ENCODE measurements at places on chromosomes 12 and 14. TPM values are rescaled to one million over a fixed set of nuclear protein-coding genes. Genes with fewer than 3 reads are reported as not detected.
A peak's percentile ranks its signal among the peaks of the same experiment; 100 is the strongest.

Gene CCDC88C
- total RNA-seq = 87.8 TPM

GRCh38 chr14:22794551-22794951 is 20.7 kb downstream of the SLC7A7 start:
- H3K36me3 ChIP-seq = no peaks in the 10 kb centered on the region
- H3K4me1 ChIP-seq = peaks cover 6% of the 10 kb centered on the region
- no peak overlapping the region for H3K4me3 ChIP-seq
- H3K27ac ChIP-seq = no peak overlapping the region
- H3K27me3 ChIP-seq = peaks cover 23% of the 10 kb centered on the region
- DNase-seq = no peak

DNA sequence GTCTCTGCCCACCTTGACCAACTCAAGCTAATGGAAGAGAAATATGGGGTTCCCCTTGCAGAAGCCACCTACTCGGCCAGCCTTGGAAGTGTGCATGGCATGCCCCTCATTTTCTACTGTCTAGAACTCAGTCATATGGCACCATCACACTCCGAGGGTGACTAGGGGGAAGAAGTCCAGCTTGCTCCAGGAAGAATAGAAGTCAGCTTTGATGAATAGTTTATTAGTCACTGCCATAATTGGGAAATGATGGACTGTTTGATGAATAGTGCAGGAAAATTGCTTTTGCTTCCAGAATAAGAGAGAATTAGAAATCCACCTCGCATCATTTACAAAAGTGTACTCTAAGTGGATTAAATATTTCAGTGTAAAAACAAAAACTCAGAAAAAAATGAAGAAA is 1030.6 kb downstream of the VRK1 start:
- H3K4me1 ChIP-seq = peaks cover 3% of the 10 kb centered on the region
- peaks cover 7% of the 10 kb centered on the region for H3K36me3 ChIP-seq
- DNase-seq = no peak

DNA sequence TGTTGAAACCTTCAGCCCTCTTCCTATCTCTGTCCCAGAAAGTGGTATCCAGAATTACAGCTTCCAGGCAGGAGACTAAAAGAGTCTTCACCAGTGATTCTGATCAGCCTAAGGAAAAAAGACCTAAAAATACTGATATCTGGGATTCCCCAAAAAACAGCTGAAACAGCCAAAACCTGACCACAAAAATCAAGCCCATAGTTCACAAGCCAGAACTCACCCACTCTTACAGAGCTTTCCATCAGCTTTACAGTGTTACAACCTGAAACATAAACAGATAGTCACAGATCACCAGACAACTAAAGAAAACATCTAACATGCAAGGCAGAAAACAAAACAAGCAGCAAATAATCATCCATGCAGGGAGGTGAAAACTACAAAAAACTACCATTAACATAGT is 26.0 kb upstream of the TSPAN8 start:
- DNase-seq = no peak
- H3K27ac ChIP-seq = no peak overlapping the region
- H3K27me3 ChIP-seq = no peaks in the 10 kb centered on the region
- no peaks in the 10 kb centered on the region for H3K36me3 ChIP-seq
- H3K4me1 ChIP-seq = peaks cover 4% of the 10 kb centered on the region

- H3K4me3 ChIP-seq = no peak overlapping the region
- no peaks in the 10 kb centered on the region for H3K36me3 ChIP-seq
- DNase-seq = no peak
- no peaks in the 10 kb centered on the region for H3K27me3 ChIP-seq
- no peak overlapping the region for H3K27ac ChIP-seq
Measured at GRCh38 chr12:25840678-25841465, 117.6 kb upstream of the RASSF8 start.

Gene ATL1
- total RNA-seq = 0.81 TPM

Gene IFT81
- total RNA-seq = 1.8 TPM

Gene EIF4B
- total RNA-seq = 814 TPM

DNA sequence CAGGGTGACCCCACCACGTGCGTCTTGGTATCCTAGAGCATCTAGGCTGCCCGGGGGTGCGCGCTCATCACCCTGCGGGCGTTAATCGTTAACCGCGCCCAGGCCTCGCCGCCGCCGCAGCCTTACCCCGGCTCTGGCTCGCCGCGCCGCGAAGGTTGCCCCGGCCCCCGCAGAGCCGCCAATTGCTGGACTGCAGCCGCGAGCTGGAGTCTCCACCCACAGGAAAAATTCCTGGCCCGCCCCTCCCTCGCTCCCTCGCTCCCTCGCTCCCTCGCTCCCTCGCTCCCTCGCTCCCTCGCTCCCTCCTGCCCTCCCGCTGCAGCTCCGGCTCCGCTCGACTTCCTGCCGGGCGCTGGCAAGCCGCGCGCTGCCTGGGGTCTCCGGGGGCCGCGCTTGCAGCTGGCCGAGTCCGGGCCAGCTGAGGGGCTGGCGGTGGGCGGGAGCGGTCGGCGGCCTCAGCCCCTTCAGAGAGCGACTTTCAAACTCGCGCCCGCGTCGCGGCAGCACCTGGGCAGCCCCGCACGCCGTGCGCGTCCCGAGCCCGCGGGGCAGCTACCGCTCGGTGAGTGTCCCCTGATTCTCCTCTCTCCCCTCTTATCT is at the start of gene PLEKHG3:
PLEKHG3 (plus strand) TSS at position 282 of the 600 bp plus-strand sequence. CDS start 23,208 bp downstream, outside the sequence.
- no peaks in the 10 kb centered on the region for H3K36me3 ChIP-seq
- peak within 1 kb of the TSS; percentile 64 for H3K4me3 ChIP-seq
- peak within 1 kb of the TSS; percentile 7 for H3K27ac ChIP-seq
- H3K4me1 ChIP-seq = peaks cover 26% of the 10 kb centered on the region
- peaks cover 66% of the 10 kb centered on the region for H3K27me3 ChIP-seq

- no peak for DNase-seq
- no peaks in the 10 kb centered on the region for H3K4me1 ChIP-seq
- H3K4me3 ChIP-seq = no peak overlapping the region
- H3K36me3 ChIP-seq = no peaks in the 10 kb centered on the region
- peaks cover 1% of the 10 kb centered on the region for H3K27me3 ChIP-seq
Measured at GRCh38 chr12:94813314-94813713, 163.0 kb upstream of the TMCC3 start.

GRCh38 chr12:1880876-1881275 is 37.6 kb downstream of the CACNA2D4 start:
- no peak for DNase-seq
- no peaks in the 10 kb centered on the region for H3K36me3 ChIP-seq
- no peak overlapping the region for H3K4me3 ChIP-seq
- H3K27ac ChIP-seq = no peak overlapping the region
- H3K4me1 ChIP-seq = no peaks in the 10 kb centered on the region

DNA sequence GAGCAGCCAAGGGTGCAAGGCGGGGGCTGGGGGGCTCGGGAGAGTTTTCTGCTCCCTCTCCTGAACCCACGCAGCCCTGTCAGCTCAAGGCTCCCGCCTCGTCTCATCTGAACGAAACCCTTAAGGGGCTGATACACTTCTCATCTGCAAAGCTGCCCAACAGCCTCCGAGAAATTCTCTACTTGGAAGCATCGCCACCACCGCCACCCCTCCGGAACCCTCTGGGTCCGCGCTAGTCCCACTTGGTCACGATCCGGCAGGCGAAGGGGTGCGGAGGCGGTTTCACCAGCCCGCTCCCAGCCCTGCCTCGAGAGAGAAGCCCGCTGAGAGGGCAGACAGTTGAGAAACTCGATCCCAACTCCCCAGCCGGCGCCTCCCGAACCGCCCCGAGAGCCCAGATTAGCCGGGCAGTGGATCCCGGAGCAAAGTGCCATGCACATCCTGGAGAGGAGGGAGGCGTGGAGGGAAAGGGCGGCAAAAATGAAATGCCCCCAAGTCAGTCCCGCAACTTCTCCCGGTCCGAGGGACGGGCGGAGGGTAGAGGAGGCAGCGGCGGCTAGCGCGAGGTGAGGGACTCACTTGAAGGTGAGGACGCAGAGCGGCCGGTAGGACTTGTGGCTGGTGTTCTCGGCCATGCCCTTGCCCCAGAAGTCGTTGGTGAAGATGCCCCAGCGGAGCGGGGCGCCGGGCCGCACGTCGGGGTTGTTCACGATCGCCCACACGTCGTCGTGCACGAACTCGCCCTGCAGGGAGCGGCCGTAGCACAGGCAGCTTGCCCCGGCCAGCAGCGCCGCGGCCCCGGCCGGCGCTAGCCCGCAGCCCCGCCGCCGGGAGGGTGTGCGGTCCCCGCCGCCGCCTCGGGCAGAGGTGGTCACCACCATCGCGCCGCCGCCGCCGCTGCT is 620 bp downstream of the TMTC1 start:
- H3K36me3 ChIP-seq = no peaks in the 10 kb centered on the region
- DNase-seq = peak; percentile 3
- no peak overlapping the region for H3K27ac ChIP-seq
- peaks cover 6% of the 10 kb centered on the region for H3K4me1 ChIP-seq
- H3K4me3 ChIP-seq = no peak overlapping the region
- H3K27me3 ChIP-seq = peaks cover 38% of the 10 kb centered on the region

Gene HOXC4
- total RNA-seq = 0.89 TPM

- no peaks in the 10 kb centered on the region for H3K27me3 ChIP-seq
- peaks cover 64% of the 10 kb centered on the region for H3K4me1 ChIP-seq
- no peak overlapping the region for H3K4me3 ChIP-seq
- H3K36me3 ChIP-seq = peaks cover 20% of the 10 kb centered on the region
- no peak overlapping the region for H3K27ac ChIP-seq
- DNase-seq = no peak
Measured at GRCh38 chr14:69693145-69693544, 73.8 kb upstream of the SRSF5 start.

DNA sequence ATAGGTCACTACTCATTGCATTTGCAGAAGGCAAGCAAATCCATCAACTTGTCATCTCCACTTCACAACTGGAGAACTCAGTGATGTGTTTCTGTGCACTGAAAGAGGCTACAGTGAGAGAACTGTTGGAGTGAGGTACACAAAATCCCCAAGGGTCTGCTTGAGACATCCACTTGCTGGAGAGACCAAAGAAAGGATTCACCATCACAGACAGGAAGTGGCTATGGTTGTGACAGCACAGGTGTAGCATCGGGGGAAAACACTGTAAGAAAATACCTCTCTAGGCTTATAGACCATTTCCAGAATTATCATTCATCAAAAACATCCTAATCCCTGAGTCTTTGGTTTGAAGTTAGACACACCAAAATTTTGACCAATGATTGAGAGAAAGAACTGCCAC is 201.3 kb upstream of the OR4E1 start:
- no peaks in the 10 kb centered on the region for H3K27me3 ChIP-seq
- H3K27ac ChIP-seq = peak overlapping the region; percentile 64
- no peak overlapping the region for H3K4me3 ChIP-seq
- no peaks in the 10 kb centered on the region for H3K36me3 ChIP-seq
- H3K4me1 ChIP-seq = peaks cover 25% of the 10 kb centered on the region

Gene OTOGL
- total RNA-seq = not detected

Gene TSHR
- total RNA-seq = not detected
